ENCODE measurements at places on chromosomes 12 and 14. TPM values are rescaled to one million over a fixed set of nuclear protein-coding genes. Genes with fewer than 3 reads are reported as not detected.
A peak's percentile ranks its signal among the peaks of the same experiment; 100 is the strongest.

GRCh38 chr12:107921062-107921461, 146.6 kb downstream of the ASCL4 start:
- H3K27me3 ChIP-seq: peaks cover 3% of the 10 kb centered on the region
- no peak overlapping the region for H3K4me3 ChIP-seq
- no peak for DNase-seq
- H3K36me3 ChIP-seq: no peaks in the 10 kb centered on the region
- H3K4me1 ChIP-seq: no peaks in the 10 kb centered on the region

- H3K27ac ChIP-seq: peak overlapping the region; percentile 81
- no peaks in the 10 kb centered on the region for H3K36me3 ChIP-seq
- peaks cover 5% of the 10 kb centered on the region for H3K4me1 ChIP-seq
- no peaks in the 10 kb centered on the region for H3K27me3 ChIP-seq
- peak overlapping the region; percentile 81 for H3K4me3 ChIP-seq
- peak; percentile 53 for DNase-seq
These were observed 900 bp downstream of the C2CD5 start for GRCh38 chr12:22543246-22544037.

DNA sequence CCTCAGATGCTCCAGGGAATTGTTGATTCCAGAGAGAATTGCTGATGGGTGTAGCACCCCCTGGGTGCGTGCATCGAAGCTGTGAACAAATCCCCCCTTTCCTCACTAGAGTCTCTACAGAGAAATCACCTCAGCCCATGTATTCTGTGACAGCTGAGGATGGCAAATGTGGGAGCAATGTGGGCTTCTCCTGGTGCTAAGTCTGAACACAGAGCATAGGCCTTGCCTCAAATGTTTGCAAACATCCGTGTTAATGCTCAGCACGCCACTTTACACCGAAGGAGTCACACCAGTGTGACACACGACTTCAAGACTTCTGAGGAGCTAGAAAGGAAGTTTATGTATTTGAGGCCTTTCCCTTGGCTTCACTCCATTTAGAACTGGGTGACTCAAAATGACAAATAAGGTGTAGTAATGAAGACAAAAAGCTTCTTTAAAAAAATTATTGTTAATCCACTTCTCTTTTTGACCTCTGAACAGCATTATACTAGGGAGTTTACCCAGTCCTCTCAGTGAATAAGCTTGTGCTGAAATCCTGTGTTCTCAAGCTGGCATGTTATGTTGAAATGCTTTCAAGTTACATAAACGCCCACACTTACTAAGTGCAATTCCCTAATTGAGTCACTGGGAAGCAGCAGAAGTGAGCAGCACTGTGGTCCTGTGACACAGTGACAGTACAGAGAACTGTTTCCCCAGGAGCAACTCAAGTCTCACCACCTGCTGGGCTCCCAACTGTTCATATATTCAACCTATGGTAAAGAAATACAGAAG, 92.9 kb downstream of the FAR2 start:
- no peak overlapping the region for H3K4me3 ChIP-seq
- H3K4me1 ChIP-seq: peaks cover 13% of the 10 kb centered on the region
- no peak overlapping the region for H3K27ac ChIP-seq

DNA sequence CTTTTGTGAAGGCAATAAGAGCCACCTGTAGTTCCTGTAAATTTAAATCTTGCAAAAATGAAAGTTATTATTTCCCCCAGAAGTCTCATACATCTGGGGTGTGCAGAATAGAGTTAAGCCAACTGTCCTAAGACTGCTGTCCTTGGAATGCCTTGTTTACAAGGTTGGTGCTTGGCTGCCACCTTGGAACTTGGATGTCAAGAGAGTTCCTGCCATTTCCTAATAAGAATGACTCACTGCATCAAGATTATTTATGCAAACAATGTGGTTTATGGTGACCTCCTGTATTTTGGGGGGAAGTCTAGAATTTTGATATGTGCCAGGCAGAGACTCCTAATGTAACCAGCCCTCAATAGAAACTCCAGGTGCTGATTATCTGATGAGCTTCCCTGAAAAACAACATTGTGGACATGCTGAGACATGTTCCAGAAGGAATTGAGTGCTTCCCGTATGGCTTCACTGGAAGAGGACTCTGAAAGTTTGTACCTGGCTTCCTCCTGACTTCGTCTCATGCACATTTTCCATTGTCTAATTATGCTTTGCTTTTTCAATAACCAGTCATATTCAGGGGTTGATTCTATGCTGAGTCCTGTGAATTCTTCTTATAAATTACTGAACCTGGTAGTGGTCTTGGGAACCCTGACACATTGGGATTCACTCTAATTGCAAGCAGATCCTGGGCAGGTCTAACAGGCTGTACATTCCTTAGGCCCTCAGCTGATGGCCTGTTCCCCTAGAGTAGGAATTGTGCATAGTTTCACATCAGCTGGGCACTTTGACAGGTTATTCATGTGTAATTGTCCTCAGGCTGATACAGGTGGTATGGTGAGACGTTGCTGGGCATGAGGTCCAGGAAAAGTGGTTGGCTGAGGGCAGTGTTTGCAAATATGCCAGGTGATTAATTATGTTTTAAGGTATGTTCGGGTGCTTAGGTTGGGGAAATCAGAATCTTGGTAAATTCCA, 1370.7 kb upstream of the TMEM132C start:
- H3K4me1 ChIP-seq: no peaks in the 10 kb centered on the region
- H3K27me3 ChIP-seq: no peaks in the 10 kb centered on the region
- H3K27ac ChIP-seq: no peak overlapping the region
- DNase-seq: no peak
- no peaks in the 10 kb centered on the region for H3K36me3 ChIP-seq

DNA sequence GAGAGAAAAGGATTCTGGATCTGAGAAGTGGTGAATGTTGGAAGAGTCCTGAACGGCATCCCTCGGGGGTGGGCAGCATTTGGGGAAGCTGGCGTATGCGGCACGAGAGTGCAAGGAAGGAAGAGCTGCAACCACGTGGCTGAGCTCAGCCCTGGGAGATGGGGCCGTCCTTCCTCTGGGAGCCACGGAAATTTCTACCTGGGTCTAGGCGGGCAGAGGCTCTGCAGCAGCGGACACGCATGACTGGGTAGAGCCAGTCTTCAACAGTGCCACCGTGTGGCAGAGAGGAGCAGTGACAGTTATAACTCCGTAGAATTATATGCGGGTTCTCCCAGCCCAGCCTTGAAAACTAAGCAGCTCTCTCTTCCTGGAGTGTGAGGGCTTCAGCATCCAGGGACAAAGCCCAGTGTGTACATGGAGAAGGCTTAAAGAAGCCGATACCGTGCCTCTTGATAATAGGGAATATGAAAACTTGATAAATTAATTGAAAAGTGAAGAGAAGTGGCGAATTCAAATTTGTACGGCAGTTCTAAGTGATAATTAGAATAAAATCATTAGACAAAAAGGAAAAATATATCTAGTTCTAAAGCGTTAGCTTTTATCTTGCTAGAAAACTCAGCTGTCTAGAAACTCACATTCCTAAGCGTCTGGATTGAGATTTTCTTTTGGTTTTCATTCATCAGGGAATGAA, 82.9 kb upstream of the STXBP6 start:
- H3K27ac ChIP-seq: no peak overlapping the region
- H3K4me1 ChIP-seq: no peaks in the 10 kb centered on the region
- no peaks in the 10 kb centered on the region for H3K36me3 ChIP-seq
- peak; percentile 78 for DNase-seq
- H3K4me3 ChIP-seq: peak overlapping the region; percentile 28
- H3K27me3 ChIP-seq: peaks cover 7% of the 10 kb centered on the region

DNA sequence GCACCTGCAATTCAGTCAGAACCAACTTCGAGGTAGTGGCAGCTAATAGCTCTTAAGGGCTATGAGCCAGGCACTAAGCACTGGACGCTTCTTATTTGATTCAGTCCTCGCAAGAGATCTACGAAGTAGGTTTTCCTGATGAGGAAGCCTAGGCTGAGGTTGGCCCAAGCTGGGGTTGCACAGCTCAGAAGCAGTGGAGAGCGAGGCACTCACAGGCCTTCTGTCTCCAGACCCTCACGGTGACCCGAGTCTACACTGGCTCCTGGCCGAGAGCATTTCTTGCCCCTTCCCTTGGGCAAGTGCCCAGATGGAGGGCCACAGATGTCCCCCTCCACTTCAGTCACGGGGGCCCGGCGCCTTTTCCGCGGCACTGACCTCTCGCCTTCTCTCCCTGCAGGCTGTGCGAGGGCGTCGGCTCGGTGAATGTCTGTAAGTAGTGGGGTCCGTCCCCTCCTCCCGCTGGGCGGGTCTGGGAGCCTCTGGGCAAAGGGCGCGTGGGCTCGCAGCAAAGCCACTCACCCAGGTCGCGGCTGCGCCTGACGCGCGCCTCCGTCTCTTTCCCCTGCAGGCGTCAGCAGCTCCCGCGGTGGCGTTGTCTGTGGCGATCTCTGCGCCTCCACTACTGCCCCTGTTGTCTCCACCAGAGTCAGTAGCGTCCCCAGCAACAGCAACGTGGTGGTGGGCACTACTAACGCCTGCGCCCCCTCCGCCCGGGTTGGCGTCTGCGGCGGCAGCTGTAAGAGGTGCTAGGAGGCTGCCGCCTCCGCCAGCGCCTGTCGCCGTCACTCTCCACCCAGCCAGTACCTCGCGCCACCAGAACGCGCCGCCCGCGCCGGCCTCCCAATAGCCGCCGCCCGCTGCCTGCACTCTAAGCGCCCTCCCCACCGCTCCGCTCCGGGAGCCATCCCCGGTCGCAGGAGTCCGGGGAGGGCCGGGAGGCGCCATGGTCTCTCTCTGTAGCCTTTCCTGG, 13.1 kb downstream of the KRT83 start:
- peaks cover 47% of the 10 kb centered on the region for H3K27me3 ChIP-seq
- no peaks in the 10 kb centered on the region for H3K36me3 ChIP-seq
- H3K4me1 ChIP-seq: no peaks in the 10 kb centered on the region
- H3K27ac ChIP-seq: no peak overlapping the region
- peak; percentile 83 for DNase-seq
- H3K4me3 ChIP-seq: peak overlapping the region; percentile 59

GRCh38 chr12:116393255-116393654, 115.8 kb upstream of the MED13L start:
- no peak for DNase-seq
- H3K36me3 ChIP-seq: no peaks in the 10 kb centered on the region
- H3K4me3 ChIP-seq: no peak overlapping the region
- no peaks in the 10 kb centered on the region for H3K4me1 ChIP-seq
- H3K27me3 ChIP-seq: no peaks in the 10 kb centered on the region
- no peak overlapping the region for H3K27ac ChIP-seq

DNA sequence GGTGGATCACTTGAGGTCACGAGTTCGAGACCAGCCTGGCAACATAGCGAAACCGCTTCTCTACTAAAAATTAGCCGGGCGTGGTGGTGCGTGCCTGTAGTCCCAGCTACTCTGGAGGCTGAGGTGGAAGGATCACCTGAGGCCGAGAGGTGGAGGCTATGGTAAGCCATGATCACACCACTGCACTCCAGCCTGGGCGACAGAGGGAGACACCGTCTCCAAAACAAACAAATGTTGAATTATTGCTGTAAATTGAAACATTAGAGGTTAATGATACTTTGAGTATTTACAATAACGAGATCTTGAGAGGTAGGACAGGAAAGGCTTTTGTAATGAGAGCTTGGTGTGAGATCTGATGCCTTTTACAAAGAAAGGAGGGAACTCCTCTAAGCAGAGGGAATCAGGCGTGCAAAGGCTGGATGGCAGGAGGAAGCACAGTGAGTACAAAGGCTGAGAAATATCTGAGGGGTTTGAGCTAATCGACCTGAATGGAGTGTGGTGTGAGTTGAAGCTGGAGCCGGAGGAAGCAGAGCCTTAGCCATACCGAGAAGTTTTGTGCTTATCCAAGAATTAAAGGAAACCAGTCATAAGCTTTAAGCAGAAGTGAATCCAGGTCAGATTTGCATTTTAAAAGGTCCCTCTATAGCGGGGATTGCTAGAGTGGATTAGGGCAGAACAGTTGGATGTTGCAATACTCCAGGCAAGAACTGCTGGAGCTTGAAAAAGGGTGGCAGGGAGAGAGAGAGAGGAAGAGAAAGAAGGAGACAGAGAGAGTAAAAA, 1.1 kb downstream of the RHNO1 start:
- H3K36me3 ChIP-seq: peaks cover 10% of the 10 kb centered on the region
- H3K4me3 ChIP-seq: peak overlapping the region; percentile 97
- no peak for DNase-seq
- no peaks in the 10 kb centered on the region for H3K27me3 ChIP-seq
- H3K27ac ChIP-seq: peak overlapping the region; percentile 86

DNA sequence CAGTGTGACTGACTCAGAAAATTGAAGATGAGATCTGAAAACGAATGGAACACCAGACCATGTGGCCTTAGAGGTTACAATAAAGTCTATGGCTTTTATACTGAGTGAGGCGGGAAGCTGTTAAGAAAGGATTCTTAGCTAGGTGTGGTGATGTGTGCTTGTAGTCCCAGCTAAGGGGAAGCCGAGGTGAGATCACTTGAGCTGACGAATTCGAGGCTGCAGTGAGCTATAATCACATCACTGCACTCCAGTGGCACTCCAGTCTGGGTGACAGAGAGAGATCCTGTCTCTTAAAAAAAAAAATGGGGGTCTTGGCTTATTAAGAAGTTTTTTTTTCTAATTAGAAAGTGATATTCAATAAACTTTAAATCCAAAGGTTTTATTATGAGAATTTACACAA, 678.6 kb downstream of the TMTC2 start:
- no peaks in the 10 kb centered on the region for H3K27me3 ChIP-seq
- H3K4me3 ChIP-seq: no peak overlapping the region
- DNase-seq: no peak
- no peaks in the 10 kb centered on the region for H3K36me3 ChIP-seq

GRCh38 chr14:77084985-77085384, 13.1 kb upstream of the CIPC start:
- no peaks in the 10 kb centered on the region for H3K27me3 ChIP-seq
- no peak for DNase-seq
- peak overlapping the region; percentile 38 for H3K27ac ChIP-seq
- no peaks in the 10 kb centered on the region for H3K36me3 ChIP-seq
- H3K4me3 ChIP-seq: no peak overlapping the region

DNA sequence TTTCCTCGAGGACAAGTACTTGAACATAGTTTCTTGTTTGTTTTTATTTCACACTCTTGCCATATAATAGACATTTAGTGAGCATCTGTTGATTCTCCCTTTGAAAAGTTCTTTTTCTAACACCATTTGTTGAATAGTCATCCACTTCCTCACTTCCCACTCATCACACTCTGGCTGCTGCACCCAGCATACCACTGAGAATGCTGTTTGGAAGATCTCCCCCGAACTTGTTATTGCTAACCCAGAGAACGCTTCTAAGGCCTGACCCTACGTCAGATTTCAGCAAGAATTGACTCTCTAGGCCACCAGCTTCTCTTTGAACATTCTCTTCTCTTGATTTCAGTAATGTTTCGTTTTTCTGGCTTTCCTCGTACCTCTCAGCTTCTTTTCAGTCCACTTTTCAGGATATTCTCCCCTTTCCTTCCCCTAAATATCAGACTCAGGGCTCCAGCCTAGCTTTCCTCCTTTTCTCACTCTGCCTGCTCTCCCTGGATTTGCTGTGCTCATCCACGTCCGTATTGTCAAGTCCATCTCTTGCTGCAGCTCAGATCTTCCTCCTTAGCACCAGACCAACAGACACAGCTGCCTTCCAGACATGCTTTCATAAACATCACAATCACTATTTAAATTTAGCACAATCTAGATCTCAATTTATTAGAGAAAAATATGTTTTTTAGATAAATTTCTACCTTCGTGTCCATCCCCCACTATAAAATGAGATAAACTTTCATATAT, 94.0 kb upstream of the SLC38A4 start:
- no peak for DNase-seq
- H3K27me3 ChIP-seq: no peaks in the 10 kb centered on the region
- H3K27ac ChIP-seq: no peak overlapping the region
- H3K4me3 ChIP-seq: no peak overlapping the region
- no peaks in the 10 kb centered on the region for H3K4me1 ChIP-seq

The MYF6 gene
- total RNA-seq: not detected

The MIA2 gene
- total RNA-seq: 16.1 TPM

The CEBPE gene
- not detected for total RNA-seq

The NELL2 gene
- total RNA-seq: 54.2 TPM

The SLC4A8 gene
- total RNA-seq: 15.2 TPM
